Epithelial cell of prostate (primary cell): ENCODE measurements at places on chromosomes 6 and 20.
A peak's percentile ranks its signal among the peaks of the same experiment; 100 is the strongest.

DNA sequence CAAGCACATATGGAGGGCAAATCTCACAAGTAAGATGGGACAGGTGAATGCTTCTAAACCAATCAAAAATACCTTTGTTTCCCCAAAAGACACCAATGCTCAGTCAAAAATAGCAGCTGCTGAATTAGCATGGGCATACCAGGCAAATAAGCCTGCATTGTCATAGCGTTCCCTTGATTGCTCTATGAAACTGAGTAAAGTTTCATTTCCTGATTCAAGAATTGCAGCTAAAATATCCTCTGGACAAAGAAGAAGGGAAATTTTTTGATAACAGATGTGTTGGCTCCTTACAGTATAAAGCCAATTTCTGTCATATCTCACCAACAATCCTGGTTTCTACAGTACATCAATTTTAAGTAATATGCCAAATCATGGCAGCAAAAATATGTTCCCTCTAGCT lies 3.3 kb upstream of the TMEM14A start:
- DNase-seq = no peak

DNA sequence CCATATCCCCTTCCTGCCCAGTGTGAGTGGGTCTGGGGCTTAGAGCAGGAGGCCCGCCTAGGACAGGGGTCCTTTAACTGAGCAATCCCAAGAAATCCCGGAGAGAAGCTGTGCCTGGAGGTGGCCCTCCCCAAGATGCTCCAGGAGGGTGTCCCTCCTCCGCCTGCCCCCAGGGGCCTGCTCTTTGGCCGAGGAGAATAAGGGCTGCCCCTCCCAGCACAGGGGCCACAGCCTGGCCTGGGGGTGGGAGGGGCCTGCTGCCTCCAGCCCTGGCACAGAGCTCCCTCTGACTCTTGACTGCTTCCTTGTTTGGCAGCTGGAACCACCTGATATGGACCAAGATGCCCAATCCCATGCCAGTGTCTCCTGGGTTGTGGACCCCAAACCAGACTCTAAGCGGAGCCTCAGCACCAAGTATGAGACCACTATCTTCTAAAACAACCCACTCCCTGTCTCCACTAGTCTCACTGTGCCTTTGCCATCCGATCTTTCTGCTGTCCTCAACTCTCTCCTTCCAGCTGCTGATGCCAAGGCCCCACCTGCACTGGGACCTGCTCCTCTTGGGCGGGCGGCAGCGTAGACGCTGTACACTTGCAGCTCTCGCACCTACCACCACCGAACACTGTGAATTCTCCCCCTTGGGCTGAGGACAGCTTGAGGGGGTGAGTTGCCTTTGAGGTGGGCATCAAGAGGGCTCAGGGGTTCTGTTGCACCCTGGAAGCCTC lies 54.3 kb downstream of the TCP11 start:
- DNase-seq = no peak

GRCh38 chr6:56024931-56025330 lies 149.5 kb upstream of the BMP5 start:
- DNase-seq = peak; percentile 8

- no peak for DNase-seq
Measured at GRCh38 chr20:2353231-2353630, 27.5 kb upstream of the TGM6 start.

DNA sequence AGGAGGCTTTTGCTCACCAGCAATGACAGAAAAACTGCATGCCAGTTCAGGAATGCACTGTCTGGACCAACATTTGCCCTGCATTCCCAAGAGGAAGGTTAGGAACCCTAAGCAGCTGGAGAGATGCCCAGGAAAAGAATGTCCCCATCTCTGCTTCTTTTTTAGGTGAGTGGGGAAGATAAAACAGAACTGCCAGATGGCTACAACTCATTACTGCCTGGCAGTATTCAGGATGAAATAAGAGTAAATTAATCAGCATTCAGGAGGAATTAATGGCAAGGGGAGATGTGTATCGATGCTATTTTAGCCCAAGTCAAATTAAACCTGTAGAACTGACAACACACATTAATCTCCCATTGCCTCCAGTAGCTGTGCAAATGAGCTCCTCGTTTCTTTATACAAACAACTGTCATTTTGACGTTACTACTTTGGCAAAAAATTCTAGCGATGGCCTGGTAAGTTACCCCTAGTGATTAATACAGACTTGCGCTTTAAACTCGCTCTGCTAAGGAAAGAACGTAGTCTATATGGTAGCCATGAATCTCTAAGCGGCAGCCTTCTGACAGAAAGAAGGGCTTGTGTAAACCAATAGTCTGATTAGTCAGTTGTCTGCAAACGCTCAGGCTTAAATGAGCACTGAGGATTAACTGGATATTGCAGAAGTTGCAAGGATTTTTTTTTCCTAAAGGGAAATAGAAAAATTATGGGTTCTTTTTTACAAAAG lies 16.7 kb upstream of the SMLR1 start:
- DNase-seq = no peak

- DNase-seq = no peak
Measured at GRCh38 chr20:61349447-61350165, 97.5 kb downstream of the CDH4 start.

GRCh38 chr6:158322400-158322723 lies 10.1 kb downstream of the TULP4 start:
- DNase-seq = no peak

DNA sequence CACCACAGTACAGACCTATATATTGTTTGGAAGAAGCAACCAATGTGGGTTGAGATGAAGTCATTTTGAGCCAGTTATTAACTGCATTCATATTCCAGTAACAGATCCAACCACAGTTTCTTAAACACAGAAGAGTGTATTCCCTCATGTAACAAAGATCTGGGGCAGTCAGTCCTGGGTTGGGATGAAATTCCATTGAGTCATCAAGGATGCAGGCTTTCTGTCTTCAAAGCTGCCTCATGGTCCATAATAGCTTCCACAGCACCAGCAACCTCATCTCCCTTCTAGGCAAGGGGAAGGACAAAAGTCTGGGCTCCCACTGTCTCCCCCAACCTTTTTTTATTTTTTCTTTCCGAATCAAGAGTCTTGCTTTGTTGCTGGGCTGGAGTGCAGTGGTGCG lies 2.9 kb upstream of the SOD2 start:
- no peak for DNase-seq

GRCh38 chr6:81768150-81768942 lies 15.9 kb upstream of the TENT5A start:
- no peak for DNase-seq

- no peak for DNase-seq
Measured at GRCh38 chr20:23079016-23079351, 7.1 kb downstream of the CD93 start.

GRCh38 chr6:154996016-154996590 lies 988 bp downstream of the TIAM2 start:
- DNase-seq = no peak

GRCh38 chr20:48610996-48611395 lies 216.8 kb downstream of the PREX1 start:
- DNase-seq = no peak

GRCh38 chr20:47448429-47448828 lies 53.3 kb upstream of the NCOA3 start:
- no peak for DNase-seq

GRCh38 chr6:139743664-139744437 lies 369.4 kb upstream of the CITED2 start:
- peak; percentile 72 for DNase-seq

- DNase-seq = peak; percentile 50
Measured at GRCh38 chr20:14919501-14920081, 582.2 kb upstream of the FLRT3 start.

- DNase-seq = no peak
Measured at GRCh38 chr6:32397252-32397920, 9.6 kb downstream of the BTNL2 start.

DNA sequence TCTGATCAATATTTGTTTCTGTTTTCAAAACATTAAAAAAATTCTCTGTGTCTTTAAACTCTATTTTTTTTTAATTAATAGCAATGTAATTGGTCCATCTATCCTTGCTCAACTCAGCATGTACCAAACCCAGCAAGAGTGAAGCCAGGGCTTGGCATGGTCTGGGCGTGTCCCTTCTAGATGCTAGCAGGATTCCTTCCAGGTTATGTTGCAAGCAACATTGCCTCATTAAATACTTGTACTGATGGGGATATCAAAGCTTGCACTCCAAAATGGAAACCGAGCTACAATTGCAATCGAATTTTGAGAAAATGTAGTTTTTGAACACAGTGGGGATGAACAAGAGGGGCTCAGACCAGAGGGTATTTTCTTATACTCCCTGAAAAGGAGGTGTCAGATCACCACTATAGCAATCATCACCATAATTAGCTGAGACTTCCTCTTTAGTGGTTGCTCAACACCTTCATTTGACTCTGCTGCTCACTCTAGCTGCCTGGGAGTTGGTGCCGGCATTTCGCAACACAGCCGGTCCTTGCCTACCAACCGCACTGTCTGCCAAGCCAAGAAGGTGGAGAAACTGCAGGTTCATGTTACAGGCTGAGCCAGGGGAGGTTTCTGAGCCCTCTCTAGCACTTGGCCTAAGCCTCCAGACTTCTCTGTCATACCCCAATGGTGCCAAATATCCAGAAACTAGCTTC lies 67.8 kb upstream of the RALGAPA2 start:
- DNase-seq = peak; percentile 59

GRCh38 chr20:25017257-25017803 lies 24.8 kb upstream of the APMAP start:
- peak; percentile 86 for DNase-seq

DNA sequence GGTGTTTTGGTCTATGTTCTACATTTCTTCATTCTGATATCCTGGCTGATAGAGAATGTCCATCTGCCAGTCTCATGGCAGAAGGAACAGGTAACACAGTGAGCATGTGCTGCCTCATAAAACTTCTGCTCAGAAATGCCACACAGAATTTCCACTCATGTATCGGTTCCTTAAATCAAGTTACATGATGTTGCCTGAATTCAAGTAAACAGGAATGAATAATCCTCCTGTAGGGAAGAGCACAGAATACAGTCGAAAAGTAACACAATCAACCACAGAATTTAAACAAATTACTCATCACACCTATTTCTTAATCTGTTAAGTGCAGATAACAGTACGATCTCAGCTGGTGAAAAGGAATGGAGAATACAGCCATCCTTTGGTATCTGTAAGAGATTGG lies 74.7 kb downstream of the FAM217A start:
- no peak for DNase-seq

GRCh38 chr20:22999756-23000155 lies 35.4 kb upstream of the SSTR4 start:
- DNase-seq = no peak

DNA sequence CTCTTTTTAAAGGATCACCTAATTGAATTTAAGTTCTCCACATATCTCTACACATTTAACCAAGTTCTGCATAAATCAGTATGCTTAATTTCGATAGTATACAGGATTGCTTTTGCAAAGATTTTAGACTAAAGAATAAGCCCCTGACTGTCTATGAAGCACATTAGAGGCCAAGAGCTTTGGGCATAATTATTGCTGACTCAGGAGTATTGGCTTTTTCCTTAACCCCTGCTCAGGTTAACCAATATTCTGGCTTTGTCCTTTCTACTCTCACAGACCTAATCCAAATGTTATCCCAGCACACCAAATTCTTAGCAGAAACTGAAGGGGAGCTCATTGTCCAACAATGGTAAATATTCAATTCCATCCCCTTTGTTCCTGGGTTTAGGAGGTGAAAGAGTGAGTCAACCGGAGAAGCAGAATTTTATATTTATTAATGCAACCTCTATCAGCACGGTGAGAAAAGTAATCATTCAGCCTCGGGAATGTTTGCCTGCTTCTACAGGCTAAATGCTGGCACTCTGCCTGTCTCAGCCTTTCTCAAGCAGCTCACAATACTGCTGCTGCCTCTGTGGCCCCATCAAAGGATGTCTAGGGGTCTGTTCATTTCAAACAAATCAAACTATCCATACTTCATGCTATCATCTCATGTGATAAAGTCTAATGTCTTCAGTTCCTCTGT lies 125.0 kb downstream of the SIM1 start:
- DNase-seq = no peak
